NCI-H460 (cell line): ENCODE measurements at places on chromosomes 11 and 22. TPM values are rescaled to one million over a fixed set of nuclear protein-coding genes. Genes with fewer than 3 reads are reported as not detected.

Gene NAALAD2
- not detected in 2 replicates for total RNA-seq

Gene OR10A2
- not detected in 2 replicates for total RNA-seq

Gene SSRP1
- 120 and 125 TPM in 2 replicates for total RNA-seq

Gene DHCR7
- 33.6 and 37.0 TPM in 2 replicates for total RNA-seq

Gene OR8A1
- total RNA-seq: not detected in 2 replicates

Gene CHST1
- not detected in 2 replicates for total RNA-seq

Gene C1QTNF4
- total RNA-seq: not detected in 2 replicates

Gene FDX1
- 9.0 and 9.7 TPM in 2 replicates for total RNA-seq

Gene PTGDR2
- total RNA-seq: not detected in 2 replicates

Gene LRRN4CL
- 0.02 TPM in 1 of 2 replicates, not detected in the other for total RNA-seq

Gene ISX
- total RNA-seq: not detected in 2 replicates

Gene EXPH5
- 2.5 and 2.7 TPM in 2 replicates for total RNA-seq

Gene ANGPTL5
- total RNA-seq: not detected in 2 replicates

Gene SMTNL1
- total RNA-seq: not detected in 2 replicates

Gene ZNF215
- total RNA-seq: 3.3 and 3.8 TPM in 2 replicates

Gene MS4A1
- not detected in 2 replicates for total RNA-seq

Gene CHRNA10
- total RNA-seq: 0.30 and 0.52 TPM in 2 replicates

Gene KRTAP5-8
- not detected in 2 replicates for total RNA-seq

Gene CARD16
- not detected in 2 replicates for total RNA-seq
